Left renal cortex interstitium (tissue), 4 donors: ENCODE measurements at places on chromosomes 2 and 18.

DNA sequence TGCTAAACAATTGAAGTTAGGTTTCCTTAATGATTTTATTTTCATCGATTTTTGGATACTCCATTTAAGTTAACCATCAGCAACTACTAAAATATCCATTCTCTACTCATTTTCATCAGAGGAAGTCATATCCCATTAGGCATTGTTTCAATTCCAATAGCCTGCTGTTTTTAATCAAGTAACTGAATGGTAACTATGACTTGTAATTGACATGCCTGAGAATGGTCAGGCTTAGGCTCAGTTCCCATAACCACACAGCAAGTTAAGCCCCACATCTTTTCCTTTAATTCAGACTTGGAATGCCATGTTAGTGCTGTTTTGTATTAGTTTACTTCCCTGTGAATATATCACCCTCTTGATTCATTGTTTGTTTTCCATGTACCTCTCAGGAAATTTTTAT is 398.8 kb downstream of the ARHGAP15 start:
- DNase-seq = no peak

DNA sequence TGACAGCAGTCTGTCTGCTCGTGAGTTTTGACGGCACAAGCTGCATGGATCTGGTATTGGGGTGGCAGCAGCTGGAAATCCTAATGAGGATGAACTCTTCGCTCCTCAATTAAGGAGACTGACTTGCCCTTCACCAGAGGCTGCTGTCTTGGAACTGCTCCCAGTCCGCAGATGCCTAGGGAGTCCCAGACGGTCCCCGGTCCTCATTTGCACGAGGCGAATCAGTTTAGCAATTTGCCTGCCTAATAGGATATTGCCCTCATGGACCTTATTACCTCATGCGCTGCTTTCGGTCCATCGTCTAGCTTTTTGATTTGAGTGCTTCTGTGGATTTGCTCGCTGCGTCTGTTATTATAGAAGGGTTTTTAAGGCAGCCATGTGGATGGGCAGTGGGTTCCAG is 40.6 kb downstream of the ASAP2 start:
- DNase-seq = no peak

DNA sequence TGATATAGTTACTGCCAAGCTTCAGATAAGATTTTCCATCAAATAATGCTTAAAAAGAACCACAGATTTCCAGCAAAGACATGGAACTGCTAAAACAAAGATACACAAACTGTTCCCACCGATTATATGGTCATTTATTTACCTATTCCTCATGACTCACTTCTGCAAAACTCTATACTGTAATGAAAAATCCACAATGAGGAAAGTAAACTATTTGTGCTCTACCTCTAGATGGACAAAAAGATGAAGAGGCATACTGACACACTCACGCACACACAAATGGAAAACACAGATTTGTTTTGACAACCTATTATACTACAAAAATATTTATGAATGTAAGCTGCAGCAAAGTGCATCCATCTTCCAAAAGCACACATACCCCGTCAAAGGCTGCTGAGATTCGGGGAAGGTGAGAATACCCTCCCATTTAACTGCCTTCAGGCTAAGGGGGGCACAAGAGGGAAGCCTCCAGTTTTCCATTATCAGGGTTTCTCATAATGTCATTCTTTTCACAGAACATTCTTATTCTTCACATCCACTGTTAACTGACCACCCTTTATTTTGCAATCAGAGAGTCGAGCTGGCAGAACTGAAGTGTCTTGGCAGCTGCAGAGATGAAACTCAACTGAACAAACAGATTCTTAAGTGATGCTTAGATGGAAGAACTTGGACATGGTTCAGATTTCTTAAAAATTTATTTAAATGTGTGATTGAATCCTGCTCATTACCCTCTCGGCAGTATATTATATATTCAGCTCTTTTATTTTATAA is 115.9 kb upstream of the TANK start:
- no peak for DNase-seq

GRCh38 chr18:49861659-49862058 is 48.3 kb upstream of the ACAA2 start:
- DNase-seq = no peak

- DNase-seq = no peak
Observed at GRCh38 chr2:191245046-191245868, at the start of gene MYO1B. Gene MYO1B (plus strand): TSS chr2:191245404. CDS start chr2:191276896, 31,492 bp downstream.

GRCh38 chr2:200702646-200703118 is 109.0 kb upstream of the BZW1 start:
- DNase-seq = no peak

DNA sequence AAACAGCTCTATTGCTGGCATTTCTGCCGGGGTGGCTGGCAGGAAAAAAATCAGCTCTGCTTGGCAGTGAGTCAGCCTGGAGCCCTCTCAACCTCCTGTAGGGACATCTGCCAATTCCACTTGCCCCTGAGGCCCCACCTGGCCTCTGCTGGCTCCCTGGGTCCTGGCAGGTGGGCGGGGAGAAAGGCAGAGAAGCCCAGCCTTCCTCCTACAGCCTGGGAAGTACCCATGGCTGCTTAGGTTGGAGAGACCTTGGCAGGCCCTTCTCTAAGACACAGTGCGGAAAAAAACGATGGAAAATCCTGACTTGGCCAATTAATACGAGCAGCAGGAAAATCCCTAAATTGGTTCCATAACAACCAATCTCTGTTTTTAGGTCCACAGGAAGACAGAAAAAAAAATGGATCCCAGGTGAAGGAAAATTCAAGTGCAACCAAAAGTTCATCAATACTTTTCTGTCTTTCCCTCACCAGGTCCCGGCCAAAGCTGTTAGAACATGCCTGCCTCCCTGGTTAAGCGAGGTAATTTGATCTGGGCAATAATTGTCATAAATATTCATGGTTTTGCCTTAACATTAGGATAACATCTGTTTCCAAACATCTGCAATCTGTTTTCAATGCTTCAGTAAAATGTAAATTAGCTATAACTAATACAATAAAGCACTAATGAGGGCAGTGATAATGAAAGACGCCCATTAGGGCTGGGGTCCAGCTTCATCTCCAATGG is 245.9 kb downstream of the TFCP2L1 start:
- no peak for DNase-seq

DNA sequence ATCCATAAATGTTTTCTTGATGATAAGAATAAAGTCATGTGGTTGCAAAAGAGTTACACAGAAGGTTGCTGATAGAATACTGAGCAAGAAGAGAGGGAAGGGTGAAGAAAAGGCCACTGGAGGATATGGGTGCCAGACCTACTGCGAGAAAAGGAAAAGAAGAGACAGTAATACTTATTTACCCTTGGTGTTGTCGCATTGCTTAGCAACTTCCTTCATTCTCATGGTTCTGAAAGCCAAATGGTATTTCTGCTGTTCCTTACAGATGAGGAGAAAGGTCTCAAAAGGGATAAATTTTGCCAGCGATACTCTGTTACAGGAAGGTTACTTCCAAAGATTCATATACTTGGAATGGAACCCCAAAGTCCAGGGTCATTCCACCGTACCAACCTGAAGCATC is 62.5 kb downstream of the LHCGR start:
- DNase-seq = no peak

GRCh38 chr18:68797871-68798270 is at the start of gene CCDC102B:
Gene CCDC102B (plus strand): TSS chr18:68798080. CDS start chr18:68836764, 38,684 bp downstream.
- no peak for DNase-seq

GRCh38 chr2:52181080-52181479 is 1149.1 kb upstream of the NRXN1 start:
- no peak for DNase-seq

DNA sequence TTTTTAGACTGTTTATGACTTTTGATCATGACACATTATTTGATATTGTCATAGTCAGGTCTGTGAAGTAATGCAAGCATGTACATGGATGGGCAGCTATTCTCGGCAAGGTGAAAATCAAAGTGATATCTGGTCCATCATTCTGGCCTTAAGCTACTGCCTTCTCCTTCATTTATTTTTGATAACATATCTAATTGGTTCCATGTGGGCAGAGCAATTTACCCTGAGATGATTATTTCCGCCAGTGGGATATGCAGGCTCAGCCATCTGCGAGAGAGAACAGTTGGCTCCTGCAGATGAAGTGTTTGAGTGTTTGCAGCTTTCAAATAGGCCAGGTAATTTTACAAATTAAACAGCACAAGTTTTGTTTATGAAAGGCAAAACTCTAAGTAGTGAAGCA is 116.4 kb downstream of the LYPD6 start:
- no peak for DNase-seq

DNA sequence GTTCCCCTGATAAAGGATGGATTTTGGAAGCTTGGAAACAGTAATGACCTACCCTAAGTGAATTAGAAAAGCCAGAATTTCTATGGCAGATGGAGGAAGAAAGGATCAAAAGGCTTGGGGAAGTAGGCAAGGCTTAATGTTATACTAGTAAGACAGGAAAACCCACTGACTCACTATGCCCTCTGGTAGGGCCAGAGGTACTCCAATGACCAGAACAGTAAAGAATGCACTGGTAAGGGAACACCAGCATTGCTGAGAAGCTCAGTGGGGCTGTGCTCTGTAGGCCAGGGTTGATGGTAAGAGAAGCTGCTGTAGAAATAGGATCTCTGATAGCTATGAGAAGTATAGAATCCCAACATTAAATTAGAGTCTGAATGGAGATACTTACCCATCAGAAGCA is 126.4 kb downstream of the GFPT1 start:
- no peak for DNase-seq

- DNase-seq = no peak
Observed at GRCh38 chr2:226584518-226585055, 215.0 kb downstream of the IRS1 start.

DNA sequence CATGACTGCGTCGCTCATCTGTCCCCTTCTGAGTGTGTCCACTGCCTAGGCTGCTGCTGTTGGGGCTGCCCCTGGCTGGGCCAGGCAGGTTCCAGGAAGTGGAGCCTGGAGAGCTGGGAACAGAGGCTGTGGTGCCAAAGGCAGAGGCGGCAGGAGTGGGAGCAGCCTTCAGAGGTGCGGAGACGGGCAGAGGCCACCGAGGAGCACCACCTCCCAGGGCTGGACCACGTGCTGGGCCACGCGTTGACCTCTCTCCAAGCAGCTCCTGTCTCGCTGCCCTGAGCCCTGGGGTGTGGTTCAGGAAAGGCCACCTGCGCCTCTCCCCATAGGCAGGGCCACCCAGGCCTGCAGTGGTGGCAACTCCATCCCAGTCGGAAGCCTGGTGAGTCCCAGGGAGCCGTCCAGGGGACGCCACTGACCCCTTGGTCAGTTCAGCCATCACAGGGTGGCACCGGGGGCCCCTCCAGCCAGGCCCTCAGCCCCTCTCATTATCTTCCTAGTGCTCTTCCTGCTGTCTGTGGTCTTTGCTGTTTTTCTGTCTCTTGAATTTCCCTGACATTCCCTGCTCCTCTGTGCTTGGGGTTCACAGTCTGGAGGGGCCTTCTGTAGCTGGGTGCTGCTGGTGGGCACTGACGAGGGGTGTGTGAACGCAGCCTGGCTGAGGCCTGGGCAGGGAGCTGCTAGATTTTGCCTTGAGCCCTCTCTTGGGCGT is 122.8 kb upstream of the HS6ST1 start:
- no peak for DNase-seq

DNA sequence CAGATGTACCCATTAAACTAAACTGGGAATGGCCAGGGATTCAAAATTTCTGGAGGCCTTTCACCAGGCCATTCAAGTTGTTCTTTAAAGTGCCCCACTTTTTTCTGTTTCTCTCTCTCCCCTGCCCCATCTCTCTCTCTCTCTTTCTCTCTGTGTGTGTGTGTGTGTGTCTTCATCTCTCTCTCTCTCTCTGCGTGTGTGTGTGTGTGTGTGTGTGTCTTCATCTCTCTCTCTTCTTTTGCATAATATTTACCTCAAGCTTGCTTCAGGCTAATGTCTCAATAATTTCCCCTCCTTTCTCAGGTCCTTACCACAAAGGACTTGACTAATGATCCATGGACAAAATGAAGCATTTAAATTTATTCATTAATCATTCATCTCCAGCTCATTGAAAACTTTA is 164.2 kb upstream of the KLHL14 start:
- DNase-seq = no peak

- no peak for DNase-seq
Observed at GRCh38 chr2:180690611-180691010, 289.8 kb upstream of the UBE2E3 start.

GRCh38 chr2:20549144-20549543 is 101.8 kb downstream of the HS1BP3 start:
- DNase-seq = no peak

DNA sequence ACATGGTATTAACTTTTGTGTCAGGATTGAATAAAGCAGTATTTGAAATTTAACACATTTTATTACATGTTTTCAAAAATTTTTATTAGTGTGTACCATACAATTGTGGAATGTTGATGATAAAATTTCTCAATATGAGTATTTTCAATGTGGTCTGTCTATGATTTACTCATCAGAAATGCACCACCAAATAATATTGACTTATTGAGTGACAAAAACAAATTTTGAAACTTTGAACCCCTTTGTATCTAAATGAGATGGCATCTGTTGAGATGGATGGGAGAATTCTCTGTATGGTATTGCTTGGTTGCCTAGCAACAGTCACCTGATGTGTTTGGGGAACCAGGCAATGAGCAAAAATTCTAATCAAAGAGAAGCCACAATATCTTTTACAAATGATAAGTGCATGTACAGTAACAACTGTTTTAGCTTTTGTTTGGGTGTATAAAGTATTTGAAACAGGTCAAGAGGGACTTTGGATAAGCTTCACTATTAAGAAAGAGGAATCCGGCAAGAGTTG is 400.1 kb downstream of the CCDC85A start:
- DNase-seq = no peak

GRCh38 chr18:70058916-70059315 is 111.2 kb upstream of the CD226 start:
- DNase-seq = no peak

DNA sequence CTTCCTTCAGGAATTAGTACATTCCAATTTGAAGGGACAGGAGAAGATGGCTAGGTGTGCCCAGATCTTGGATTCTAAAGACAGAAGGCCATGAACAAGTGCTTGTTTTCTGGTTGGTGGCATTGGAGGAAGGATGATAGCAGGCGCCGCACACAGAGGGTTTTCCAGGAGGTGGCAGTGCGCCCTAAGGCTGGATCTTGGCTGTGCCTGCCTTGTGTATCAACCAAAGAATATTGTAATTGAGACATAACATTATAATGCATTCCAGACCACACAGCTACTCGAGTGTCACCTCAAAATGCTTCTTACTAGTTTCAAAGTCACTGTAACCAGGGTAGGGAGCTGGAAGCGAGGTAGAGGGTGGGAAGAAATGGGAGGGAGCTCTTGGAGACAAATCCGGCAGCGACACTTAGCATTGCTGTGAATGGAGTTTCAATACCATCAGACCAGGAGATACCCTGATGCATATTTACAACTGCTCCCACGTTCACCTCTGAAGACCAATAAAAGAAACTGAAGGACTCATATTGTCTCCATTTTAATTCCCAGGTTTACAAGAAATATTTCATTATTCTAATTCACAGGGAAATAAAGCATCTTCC is 42.5 kb downstream of the CPO start:
- DNase-seq = peak; percentile 43

DNA sequence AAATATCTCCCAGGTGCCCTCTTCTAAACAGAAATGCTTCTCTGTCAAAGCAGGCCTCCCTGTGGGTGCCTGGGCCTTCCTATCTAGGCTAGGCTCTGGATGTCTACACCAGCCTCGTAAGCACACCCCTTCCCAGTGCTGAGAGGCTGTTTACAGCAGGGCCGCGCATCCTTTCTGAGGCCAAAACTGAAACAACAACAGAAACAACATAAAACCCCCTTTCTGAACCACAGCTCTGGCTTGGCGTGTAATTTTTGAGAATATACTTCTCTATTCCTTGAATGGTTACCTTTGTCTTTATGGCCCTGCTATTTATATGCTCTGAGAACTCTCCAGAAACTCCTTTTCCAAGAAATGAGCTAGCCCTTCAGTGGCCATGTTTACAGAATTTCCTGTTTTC is 118.4 kb downstream of the BCL2L11 start:
- DNase-seq = no peak
